ENCODE measurements at places on chromosomes 3 and 15. TPM values are rescaled to one million over a fixed set of nuclear protein-coding genes. Genes with fewer than 3 reads are reported as not detected.

PHC3 gene
- 31.0 TPM for total RNA-seq

SLC12A8 gene
- total RNA-seq, result 61.4 TPM

GABRA5 gene
- total RNA-seq, result not detected

ZNF660 gene
- total RNA-seq, result 2.4 TPM

GPR27 gene
- not detected for total RNA-seq

POMGNT2 gene
- 0.15 TPM for total RNA-seq

HACL1 gene
- total RNA-seq, result 23.8 TPM

ITPKA gene
- total RNA-seq, result 0.64 TPM

KBTBD13 gene
- not detected for total RNA-seq

DNA sequence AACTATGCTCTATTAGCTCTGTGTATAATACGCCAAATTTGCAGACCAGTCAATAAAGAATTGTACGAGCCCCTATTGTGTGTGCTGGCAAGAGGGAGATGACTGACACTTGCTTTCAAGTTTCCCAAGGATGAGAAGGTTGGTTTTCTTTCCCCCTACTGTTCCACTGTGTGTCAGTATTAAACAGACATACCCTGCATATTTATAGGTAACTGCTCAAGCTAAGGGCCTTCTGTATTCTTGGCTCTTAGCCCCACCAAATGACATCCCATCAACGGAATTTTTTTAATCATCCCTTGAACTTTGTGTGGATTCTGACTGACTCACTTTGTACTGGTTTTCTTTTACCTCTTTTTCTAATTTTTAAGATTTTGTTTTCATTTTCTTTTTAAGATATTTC lies 60.6 kb upstream of the GYG1 start:
- no peak for DNase-seq
- no peaks in the 10 kb centered on the region for H3K36me3 ChIP-seq
- no peaks in the 10 kb centered on the region for H3K4me1 ChIP-seq
- H3K4me3 ChIP-seq, result no peak overlapping the region
- no peak overlapping the region for H3K27ac ChIP-seq

GRCh38 chr15:88179562-88179961 lies 77.0 kb downstream of the NTRK3 start:
- DNase-seq, result peak; percentile 20
- peaks cover 8% of the 10 kb centered on the region for H3K4me1 ChIP-seq
- H3K27me3 ChIP-seq, result no peaks in the 10 kb centered on the region
- H3K36me3 ChIP-seq, result no peaks in the 10 kb centered on the region
- H3K27ac ChIP-seq, result no peak overlapping the region

GRCh38 chr15:59618406-59618805 lies 6.8 kb downstream of the GCNT3 start:
- H3K36me3 ChIP-seq, result no peaks in the 10 kb centered on the region
- no peak for DNase-seq
- no peak overlapping the region for H3K27ac ChIP-seq
- no peaks in the 10 kb centered on the region for H3K27me3 ChIP-seq

DNA sequence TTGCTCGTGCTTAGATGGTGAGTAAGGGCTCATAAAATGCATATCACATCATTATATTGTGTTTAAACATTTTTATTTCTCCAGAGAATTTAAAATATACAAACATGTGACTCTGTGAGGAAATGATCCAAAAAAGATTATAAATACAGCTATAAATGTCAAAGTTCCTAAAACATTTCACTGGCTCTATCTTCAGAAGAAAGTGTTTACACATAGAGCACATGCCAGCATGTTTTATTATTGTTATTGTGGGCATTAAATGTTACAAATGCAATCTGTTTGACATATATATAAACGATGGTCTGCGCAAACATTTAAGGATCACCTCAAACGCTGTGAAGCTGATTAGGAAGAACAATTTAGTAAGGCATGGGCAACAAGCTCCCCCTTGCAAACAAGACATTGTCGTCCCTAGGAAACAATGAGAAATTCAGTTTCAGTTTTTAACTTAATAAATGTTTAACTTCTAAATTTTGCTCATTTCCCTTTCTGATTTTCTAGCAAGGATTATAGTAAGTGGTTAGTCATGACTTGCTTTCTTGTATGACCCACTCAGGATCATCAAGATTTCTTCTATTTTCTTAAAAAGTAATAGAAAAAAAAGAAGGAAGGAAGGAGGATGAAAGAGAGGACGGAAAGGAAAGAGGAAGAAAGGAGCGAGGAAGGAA lies 207.5 kb downstream of the SATB1 start:
- DNase-seq, result no peak
- H3K27ac ChIP-seq, result no peak overlapping the region
- no peaks in the 10 kb centered on the region for H3K36me3 ChIP-seq

- no peaks in the 10 kb centered on the region for H3K4me1 ChIP-seq
- DNase-seq, result no peak
- H3K4me3 ChIP-seq, result no peak overlapping the region
- no peaks in the 10 kb centered on the region for H3K27me3 ChIP-seq
Measured at GRCh38 chr3:130543322-130543721, 26.3 kb downstream of the COL6A6 start.

DNA sequence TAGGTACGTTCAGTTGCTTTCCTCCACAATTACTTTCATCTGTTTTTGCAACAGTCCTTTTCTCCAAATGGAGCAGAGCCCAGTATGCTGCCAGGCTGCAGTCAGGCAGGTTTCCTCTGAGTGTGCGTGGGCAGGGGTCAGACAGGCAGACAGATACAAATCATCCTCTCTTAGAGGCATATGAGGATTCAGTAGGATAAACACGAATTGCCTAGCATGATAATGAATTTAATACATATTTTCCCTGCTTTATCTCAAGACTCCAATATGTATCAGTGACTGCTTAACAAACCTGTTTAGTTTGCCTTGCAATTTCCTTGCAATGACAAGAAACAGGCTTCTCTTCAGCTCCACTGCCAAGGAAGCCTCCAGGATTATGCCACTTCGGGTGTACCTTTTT lies 140.7 kb upstream of the NR2E3 start:
- no peak overlapping the region for H3K27ac ChIP-seq

DNA sequence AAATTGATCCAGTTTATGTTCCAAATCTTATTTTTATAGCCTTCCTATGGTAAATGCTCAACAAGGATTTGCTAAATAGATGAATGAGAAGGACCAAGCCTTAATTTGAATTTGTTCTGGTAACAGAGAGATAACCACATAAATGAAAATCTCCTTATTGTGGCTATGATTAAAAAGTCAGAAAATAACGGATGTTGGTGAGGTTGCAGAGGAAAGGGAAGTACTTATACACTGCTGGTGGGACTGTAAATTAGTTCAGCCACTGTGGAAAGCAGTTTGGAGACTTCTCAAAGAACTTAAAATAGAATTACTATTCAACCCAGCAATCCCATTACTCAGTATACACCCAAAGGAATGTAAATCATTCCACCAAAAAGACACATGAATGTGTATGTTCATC lies 26.2 kb downstream of the AAGAB start:
- H3K4me3 ChIP-seq, result no peak overlapping the region
- H3K27me3 ChIP-seq, result no peaks in the 10 kb centered on the region
- no peak for DNase-seq
- peaks cover 5% of the 10 kb centered on the region for H3K36me3 ChIP-seq
- no peak overlapping the region for H3K27ac ChIP-seq
- H3K4me1 ChIP-seq, result no peaks in the 10 kb centered on the region

DNA sequence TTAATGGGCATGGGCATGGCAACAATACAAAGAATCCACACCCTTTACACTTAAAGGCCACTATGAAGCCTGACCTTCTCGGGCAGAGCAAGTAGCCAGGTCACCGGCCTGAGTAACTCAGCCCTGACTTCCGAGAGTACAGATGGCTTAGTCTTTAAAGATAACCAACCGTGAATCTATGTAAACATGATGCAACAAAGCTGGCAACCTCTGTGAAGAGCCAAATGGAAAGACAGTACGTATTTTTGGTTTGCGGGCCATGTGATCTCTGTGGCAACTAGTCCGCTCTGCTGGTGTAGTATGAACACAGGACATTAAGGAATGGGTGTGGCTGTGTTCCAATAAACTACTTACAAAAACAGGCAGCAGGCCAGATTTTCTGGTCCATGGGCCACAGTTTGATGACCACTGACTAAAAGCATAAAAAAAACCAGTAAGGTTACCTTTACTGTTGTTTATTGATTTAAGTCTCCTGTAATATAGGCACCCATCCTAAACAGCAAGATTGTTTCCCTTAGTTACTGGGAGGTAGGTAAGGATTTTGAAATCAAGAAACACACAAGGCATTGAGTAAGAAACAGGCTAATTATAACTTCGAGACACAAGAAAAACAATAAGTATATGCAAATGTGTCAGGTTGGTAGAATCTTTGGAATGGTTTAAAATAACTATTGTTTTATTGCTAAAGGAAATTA lies 14.5 kb downstream of the RIOX2 start:
- H3K4me1 ChIP-seq, result peaks cover 8% of the 10 kb centered on the region
- no peaks in the 10 kb centered on the region for H3K27me3 ChIP-seq
- H3K4me3 ChIP-seq, result no peak overlapping the region
- peaks cover 36% of the 10 kb centered on the region for H3K36me3 ChIP-seq
- no peak for DNase-seq

DNA sequence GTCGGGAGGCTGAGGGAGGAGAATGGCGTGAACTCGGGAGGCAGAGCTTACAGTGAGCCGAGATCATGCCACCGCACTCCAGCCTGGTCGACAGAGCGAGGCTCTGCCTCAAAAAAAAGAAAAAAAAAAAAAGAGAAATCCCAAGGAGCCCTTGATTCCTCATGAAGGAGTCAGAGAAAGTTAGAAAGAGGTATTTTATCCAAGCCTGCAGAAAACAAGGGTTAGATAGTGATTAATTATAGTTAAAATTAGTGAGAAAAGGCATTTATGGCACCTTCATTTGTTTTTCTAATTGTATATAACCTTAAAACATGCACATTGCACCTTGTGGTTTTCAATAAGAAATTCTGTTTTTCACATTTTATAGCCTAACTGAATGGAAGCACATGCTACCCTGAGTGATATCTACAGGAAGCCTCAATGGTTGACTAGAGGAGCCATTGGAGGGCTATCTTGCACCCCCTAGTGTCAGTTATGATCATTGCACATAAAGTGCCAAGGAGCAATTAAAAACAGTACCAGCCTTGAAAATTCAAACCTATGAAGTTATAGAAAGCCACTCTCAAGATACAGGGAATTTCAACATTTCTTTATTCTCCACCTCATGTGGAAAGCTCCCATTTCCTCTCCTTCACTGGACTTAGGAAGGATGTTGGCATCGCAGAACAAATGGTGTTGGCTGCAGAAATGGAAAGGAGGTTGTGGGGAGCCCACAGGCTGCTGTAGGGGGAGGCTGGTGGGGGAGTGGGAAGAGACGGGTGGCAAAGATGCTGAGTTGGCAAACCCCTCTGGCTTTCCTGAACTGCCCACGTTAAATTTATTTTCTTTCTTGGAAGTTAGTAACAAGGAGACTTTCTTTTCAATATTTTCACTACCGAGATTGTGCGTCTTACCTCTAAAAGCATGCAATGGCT lies 48.5 kb downstream of the ITGA11 start:
- no peaks in the 10 kb centered on the region for H3K27me3 ChIP-seq
- H3K36me3 ChIP-seq, result no peaks in the 10 kb centered on the region
- H3K27ac ChIP-seq, result no peak overlapping the region
- no peaks in the 10 kb centered on the region for H3K4me1 ChIP-seq
- H3K4me3 ChIP-seq, result no peak overlapping the region
- no peak for DNase-seq

GRCh38 chr15:41829959-41830646 lies 2.2 kb downstream of the JMJD7 start:
- H3K4me1 ChIP-seq, result no peaks in the 10 kb centered on the region
- no peaks in the 10 kb centered on the region for H3K27me3 ChIP-seq
- H3K4me3 ChIP-seq, result no peak overlapping the region
- peaks cover 3% of the 10 kb centered on the region for H3K36me3 ChIP-seq
